ENCODE measurements at places on chromosomes 16 and 17.
A peak's percentile ranks its signal among the peaks of the same experiment; 100 is the strongest.

- no peak for DNase-seq
Measured at GRCh38 chr17:40306395-40306794, 2.6 kb upstream of the RARA start.

DNA sequence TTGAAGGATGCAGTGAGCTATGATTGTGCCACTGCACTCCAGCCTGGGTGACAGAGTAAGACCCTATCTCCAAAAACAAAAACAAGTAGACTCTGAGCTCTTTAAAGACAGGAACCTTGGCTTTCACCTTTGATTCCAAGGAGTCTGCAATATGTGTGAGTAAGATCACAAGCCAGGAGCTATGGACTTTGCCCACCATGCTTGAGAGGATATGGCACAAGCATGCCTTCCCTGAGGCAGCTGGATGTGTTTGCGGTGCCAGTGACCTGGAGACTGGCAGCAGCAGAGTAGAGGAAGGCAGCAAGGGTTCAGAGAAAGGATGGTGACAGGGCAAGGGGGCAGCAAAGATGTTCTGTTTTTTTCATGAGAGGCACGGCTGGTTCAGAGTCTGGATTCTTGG lies 14.5 kb upstream of the PRKCA start:
- no peak for DNase-seq

DNA sequence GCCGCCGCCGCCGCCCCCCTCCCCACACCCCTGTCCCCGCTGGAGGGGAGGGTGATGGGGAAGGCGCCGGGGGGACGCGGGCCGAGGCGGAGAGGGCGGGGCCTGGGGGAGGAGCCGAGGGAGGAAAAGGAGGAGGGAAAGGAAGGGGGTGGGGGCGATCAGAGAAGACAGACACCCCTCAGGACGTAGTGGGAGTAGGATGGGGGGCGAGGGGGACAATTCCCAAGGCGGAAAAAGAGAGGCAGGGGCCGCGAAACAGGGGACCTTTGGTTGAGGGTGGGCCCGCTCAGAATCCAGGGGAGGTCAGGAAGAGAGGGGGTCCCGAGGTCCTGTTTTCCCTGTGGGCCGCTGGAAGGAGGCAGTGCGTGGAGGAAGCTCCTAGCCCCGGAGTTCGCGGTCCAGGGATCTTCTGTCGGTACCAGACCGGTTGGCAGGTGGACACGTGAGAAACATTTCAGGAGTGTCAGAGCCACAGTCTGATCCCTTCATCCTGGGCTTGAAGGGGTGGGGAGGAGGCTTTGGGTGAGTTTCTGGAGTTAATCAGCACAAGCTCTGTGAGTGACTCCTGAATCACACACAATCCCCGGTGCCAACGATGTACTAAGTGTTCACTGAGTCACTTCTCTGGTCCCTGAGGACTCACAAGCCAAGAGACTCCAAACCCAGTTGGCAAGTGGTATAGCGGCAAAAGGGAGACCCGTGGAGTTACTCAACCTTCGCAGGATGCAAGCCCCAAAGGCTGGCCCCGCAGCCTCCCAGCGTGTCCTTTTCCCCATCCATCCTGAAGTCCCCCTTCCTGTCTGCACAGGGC lies at the start of gene XYLT1:
Gene XYLT1, minus strand, starts transcription at position 53 of the 811 bp plus-strand sequence. CDS start 164 bp downstream, outside the sequence.
- peak; percentile 83 for DNase-seq

GRCh38 chr17:17151055-17151454 lies 55.1 kb downstream of the PLD6 start:
- DNase-seq = no peak

GRCh38 chr17:8476741-8477140 lies 41.1 kb downstream of the NDEL1 start:
- no peak for DNase-seq

DNA sequence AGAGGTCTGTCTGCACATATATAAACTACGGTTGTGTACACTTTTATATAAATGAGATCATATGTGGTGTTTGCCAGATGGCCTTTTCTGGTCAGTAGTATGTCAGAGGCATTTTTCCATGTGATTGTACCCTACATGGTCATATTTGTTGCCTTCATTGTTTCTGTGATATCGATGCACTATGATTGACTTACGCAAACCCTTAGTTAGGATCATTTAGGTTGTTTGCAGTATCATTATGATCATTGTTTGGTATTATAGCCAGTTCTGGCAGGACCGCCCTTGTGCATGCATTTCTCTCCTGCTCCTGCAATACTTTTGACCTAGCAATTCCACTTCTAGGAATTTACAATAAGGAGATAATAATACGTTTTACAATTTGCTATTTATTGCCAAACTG lies 169.1 kb downstream of the MSI2 start:
- DNase-seq = no peak

DNA sequence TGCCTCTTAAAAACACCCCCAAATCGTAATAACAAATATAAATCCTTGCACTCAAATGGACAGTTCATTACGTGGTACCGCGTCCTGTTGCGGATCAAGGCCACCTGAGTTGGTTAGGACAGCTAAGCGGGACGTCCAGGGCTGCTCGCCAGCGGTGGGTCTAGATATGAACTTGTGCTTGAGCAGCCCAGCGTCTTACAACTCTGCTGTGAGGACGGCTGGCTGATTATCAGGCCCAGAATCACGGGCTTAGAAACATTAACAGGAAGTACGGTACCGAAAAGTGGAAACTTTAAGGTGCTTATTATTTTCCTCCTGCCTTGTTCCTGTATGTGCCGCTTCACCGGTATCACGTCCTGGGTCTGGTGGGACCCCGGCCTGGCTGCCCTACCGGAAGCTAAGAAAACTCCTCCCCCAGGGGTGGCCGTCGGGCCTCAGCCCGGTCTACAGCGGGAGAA lies 832 bp upstream of the SRRM2 start:
- no peak for DNase-seq

- DNase-seq = no peak
Measured at GRCh38 chr17:55236316-55236715, 28.4 kb upstream of the HLF start.

DNA sequence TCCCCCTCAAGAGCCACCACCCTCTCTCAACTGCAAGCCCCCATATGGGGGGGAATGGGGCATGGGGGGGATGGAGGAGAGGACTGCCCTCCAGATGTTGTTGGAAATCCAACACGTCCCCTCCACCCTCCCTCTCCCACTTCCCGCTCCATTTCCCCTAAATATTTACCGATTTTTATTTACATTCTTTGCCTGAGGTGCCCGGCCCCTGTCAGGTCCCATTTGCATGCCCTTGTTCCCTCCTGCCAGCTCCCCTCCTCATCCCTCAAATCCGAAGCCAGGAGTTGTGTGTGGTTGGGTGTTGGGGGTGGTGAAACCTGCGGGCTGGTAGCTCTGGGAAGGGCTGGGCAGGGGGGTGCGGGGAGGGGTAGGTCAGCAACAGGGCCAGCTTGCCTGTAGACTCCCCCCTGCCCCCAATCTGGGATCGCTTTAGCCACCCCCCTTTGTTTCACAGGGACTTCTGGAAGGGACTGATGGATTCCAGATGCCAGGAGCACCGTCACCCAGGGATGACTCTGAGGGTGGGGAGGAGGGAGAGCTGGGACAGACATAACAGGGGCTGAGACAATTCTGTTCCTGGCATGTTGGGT lies 39.7 kb upstream of the NGFR start:
- no peak for DNase-seq

- no peak for DNase-seq
Measured at GRCh38 chr16:81097230-81097629, 1.0 kb upstream of the GCSH start.

DNA sequence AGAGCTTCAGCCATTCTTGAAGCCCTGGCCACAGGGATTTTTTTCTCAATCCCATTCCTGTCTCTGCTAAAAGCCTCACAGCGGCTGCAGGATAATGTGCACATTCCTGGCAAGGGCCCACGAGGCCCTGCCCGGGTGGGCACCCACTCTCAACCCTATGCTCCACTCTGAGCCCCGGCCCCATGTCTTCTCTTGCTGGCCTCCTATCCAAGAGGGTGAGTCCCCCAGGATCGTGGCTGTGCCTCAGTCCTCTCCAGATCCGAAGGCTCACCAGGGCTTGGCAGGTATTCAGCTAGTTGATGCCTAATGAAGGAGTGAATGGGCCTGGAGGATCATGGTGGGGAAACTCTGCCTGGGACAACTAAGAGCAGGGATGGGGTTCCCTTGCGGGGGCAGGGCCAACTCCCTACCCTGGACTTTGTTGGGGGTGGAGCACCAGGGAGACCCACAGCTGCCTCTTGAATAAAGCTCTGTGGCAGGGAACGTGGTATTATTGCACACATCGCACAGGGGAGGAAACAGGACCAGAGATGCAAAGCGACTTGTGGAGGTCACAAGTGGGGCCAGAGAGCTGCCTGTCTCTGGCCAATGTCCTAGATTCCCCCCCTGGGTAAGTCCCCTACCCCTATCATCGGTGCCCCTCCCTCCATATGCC lies 5.4 kb downstream of the ARHGAP27 start:
- peak; percentile 48 for DNase-seq

DNA sequence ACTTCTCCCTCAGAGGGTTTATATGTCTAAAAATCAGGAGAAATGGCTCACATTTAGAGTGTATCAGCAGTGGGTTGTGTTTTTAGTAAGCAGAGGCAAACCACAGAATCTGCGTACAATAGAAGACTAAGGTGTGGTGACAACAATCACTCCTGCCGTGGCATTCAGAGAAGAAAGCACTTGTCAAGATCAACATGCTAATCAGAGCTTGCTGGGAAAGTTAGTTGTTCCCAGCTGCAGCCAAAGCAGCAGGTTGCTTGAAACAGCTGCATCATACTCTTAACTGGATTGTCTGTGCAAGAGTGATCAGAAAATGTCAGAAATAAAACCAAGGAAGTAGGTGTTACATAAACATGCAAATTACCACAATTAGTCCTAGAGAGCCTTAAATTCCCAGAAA lies 616.4 kb downstream of the CDH8 start:
- no peak for DNase-seq

DNA sequence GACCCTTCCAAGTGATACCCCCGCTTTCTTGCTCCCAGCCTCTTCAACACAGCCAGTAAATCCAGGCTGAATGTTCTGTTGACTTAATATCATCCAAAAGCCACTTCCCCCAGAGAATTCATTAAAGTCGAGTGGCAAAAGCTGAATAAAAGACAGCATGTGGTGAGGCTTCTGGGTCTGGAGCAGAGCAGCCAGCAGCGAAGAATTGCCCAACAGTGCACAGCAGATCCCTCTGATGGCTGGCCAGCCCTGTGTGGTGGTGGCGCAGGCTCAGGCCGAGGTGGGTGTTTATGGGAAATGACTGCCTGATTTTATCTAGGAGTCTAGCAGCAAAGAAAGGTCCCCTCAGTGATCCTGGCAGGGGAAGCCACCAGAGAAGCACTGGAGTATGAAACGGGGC lies 30.3 kb upstream of the RCVRN start:
- peak; percentile 67 for DNase-seq

GRCh38 chr16:53809088-53809932 lies 105.4 kb downstream of the FTO start:
- no peak for DNase-seq

GRCh38 chr16:57976331-57976796 lies 5.4 kb upstream of the CNGB1 start:
- no peak for DNase-seq

DNA sequence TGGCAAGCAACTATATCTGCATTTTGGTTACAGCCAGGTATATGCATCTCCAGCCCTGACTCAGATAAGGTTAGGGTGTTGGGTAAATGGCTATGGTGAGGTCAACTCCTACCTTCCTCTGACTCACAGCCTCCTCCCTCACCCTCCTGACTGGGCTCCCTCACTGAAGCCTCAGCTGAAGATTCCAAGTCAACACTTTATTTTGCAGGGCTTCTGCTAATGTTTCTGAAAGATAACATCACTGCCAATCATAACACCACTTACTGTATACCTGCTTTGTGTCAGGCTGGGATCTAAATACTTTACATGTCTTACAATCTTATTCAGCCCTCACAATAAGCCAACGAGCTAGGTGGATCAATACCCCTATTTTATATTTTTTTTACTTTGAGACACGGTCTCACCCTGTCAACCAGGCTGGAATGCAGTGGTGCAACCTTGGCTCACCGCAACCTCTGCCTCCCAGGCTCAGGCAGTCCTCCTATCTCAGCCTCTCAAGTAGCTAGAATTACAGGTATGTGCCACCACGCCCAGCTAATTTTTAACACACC lies 47.8 kb upstream of the GCSH start:
- DNase-seq = no peak

DNA sequence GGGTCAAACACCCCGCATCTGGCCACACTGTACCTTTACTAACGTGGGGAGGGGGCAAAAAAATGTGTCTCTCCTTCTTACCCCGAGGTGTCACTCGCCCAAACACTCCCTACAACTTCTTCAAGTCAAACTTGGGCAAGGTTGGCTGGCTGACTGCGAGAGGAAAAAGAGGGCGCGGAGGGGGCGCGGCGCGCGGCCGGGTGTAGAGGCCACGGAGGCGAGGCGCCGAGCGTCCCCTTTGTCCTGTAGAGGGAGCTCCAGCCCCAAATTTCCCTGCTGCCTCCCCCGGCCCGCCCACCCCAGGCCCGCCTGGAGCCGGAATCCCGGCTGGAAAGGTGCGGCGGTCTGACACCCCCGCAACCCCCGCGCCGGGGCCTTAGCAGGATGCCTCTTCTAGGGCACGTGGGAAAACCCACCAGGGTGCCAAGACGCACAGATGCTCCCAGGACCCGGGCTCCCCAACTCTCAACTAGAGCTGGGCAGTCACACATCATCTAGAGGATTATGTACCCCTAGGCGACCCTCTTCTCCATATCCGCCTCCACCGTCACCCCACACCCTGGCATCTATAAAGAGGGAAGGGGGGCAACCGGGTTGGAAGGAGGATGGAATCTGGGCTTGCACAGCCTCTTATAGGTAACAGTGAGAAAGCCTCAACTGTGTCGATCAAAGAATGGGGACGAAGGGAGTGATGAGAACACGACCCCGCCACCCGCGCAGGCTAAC lies 4.2 kb downstream of the IRX3 start:
- peak; percentile 73 for DNase-seq

GRCh38 chr17:37019117-37019740 lies 70.5 kb downstream of the AATF start:
- DNase-seq = no peak

DNA sequence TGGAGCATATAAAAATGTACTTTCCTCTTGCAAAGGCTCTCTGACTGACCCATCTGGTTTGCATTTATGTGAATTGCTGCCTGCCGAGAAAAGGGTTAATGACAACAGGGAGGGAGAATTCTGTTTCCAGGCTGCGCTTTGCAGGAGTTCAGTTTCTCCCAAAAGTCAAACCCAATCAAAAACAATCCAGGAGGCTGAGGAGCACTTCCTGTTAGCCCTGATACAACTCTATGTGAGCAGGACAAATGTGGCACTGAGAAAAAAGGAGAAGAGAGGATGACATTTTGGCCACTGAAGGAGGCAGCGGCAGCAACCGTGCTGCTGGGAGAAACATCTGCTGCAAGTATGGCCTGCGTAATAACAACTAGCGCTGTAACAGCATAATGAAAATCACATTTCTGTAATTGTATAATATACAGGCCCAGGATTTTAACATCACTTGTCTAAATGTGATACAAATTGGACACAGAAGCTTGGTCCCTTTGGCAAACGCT lies 26.8 kb upstream of the ELAC2 start:
- no peak for DNase-seq

- peak; percentile 93 for DNase-seq
Measured at GRCh38 chr17:57255776-57256681, at the start of gene MSI2. MSI2 (plus strand) TSS chr17:57256523; CDS start chr17:57256743, 220 bp downstream.

All from psoas muscle (tissue), 8 donors.